Ascending aorta (tissue), 2 donors: ENCODE measurements at places on chromosomes 16 and 17. TPM values are rescaled to one million over a fixed set of nuclear protein-coding genes. Genes with fewer than 3 reads are reported as not detected.

DNA sequence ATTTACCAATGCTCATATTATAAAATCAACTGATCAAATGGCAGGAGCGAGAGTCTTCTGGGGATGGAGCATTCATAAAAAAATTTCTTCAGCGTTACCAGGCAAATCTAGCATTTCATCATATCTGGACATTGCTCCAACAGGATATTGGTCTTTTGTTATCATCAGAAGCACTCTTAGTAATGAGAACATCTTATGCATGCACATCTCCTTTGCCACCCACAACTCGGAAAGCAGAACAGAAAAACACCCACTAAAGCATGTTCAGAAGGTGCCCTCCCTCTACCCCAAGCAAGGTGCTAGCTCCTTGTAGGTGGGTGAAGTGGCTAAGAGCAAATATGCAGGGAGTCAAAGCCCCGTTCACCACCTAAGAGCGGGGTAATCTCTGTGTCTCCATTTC lies 18.9 kb downstream of the ARHGAP17 start:
- no peak overlapping the region for H3K27ac ChIP-seq
- H3K4me3 ChIP-seq = no peak overlapping the region
- peaks cover 60% of the 10 kb centered on the region for H3K4me1 ChIP-seq
- H3K27me3 ChIP-seq = no peaks in the 10 kb centered on the region
- no peak for DNase-seq

DNA sequence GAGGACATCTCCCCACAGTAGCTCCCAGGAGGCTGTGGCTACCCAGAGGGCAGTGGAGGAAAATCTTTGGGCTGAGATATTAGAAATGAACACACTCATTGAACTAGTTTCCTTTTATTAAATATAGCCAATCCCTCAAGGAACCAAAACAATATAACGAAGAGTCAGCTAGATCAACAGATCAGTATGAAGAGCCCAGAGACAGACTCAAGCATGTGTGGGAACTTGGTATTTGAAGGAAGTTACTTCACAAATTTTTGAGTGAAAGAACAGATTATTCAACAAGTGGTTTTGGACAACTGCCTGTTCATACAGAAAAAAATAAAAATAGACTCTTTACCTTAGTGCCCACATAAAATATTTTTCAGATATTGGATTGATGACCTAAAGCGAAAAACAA lies 183.6 kb upstream of the PMFBP1 start:
- no peaks in the 10 kb centered on the region for H3K4me1 ChIP-seq
- no peaks in the 10 kb centered on the region for H3K27me3 ChIP-seq
- H3K4me3 ChIP-seq = no peak overlapping the region
- no peaks in the 10 kb centered on the region for H3K36me3 ChIP-seq

DNA sequence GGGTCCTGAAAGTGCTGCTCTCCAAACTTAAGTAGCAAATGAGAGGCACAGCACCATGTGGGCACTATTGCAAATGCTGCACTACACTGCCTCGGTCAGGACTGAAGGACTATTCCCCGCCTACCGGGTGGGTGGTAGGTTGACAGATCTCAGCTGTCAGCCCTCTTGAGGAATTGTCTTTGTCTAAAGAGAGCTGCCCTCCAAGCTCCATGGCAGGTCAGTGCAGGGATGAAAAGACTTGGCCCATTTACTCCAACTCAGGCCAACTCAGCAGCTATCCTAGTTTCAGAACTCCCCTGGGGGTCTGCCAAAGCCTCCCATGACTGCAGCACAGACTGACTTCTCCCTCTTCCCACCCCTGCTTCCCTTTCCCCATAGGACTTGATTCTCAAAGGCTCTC lies 3.4 kb upstream of the PDZD9 start:
- H3K27me3 ChIP-seq = no peaks in the 10 kb centered on the region
- H3K27ac ChIP-seq = no peak overlapping the region
- H3K4me1 ChIP-seq = peaks cover 7% of the 10 kb centered on the region

- peak; percentile 63 for DNase-seq
- no peak overlapping the region for H3K27ac ChIP-seq
- no peaks in the 10 kb centered on the region for H3K27me3 ChIP-seq
- H3K4me3 ChIP-seq = no peak overlapping the region
These were observed 2.9 kb upstream of the EPX start for GRCh38 chr17:58189436-58190146.

DNA sequence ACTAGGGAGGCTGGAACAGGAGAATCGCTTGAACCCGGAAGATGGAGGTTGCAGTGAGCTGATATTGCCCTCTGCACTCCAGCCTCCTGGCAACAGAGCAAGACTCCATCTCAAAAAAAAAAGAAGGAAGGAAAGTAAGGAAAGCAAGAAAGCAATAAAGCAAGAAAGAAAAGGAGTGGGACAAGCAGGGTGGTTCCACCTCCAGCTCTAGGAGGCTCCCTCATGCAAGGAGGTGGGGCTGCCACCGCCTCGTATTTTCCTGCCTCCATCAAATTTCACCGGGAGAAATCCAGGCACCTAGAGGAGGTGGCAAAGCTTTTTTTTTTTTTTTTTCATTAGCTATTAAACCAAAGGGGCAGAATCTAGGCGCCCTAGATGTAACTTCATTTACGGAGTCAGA lies 1.0 kb downstream of the CYB561 start:
- no peak for DNase-seq
- peaks cover 9% of the 10 kb centered on the region for H3K4me1 ChIP-seq

DNA sequence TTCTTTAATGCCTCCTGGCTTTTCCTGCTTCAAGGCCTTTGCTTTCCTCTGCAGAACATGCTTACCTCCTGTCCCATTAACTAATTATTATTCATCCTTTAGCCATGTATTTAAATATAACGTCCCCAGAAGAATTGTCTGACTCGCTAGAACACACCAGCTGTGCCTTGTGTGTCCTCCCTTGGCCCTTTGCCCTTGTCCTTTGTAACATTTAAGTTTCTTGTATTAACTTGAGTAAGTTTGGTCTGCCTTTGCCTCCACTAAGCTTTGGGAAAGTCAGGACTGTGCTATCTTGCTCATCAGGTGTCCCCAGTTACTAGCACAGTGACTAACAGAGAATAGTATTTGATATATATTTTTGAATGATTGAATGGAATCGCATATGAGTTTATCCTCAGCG lies 29.6 kb upstream of the ABCA9 start:
- H3K4me1 ChIP-seq = no peaks in the 10 kb centered on the region
- H3K27me3 ChIP-seq = no peaks in the 10 kb centered on the region
- H3K36me3 ChIP-seq = no peaks in the 10 kb centered on the region
- no peak overlapping the region for H3K4me3 ChIP-seq

GRCh38 chr16:60727851-60728250 lies 1308.4 kb downstream of the CDH8 start:
- H3K27ac ChIP-seq = no peak overlapping the region
- no peaks in the 10 kb centered on the region for H3K4me1 ChIP-seq
- no peak for DNase-seq
- no peaks in the 10 kb centered on the region for H3K36me3 ChIP-seq
- H3K27me3 ChIP-seq = no peaks in the 10 kb centered on the region

DNA sequence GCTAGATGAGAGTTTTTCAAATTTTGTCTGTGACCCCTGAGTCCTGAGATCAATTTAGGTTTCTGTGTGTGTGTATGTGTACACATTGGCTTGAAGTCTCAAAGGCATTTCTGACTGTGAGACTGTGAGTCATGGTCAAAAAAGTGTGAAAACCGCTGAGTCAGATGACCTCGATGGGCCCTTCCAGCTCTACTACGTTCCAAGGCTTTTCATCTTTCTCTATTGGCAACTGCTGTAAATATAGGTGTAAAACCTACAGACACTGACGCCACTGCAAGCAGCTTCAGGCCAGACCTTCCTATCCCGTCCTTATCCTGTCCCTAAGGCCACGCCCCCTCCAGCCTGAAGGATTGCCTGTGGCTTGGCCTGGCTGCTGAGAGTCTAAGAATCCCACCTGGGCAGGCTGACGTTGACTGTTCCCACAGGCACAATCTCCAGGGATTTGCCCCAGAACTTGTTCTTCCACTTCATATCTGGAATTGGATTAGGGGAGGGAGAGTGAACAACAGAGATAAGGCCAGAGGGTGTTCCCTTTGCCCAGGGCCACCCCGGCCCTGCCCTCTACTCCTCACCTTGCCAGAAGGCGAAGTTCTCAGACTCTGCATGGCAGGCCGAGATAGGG lies 11.3 kb downstream of the OSBPL7 start:
- peak overlapping the region; percentile 68 for H3K27ac ChIP-seq
- H3K36me3 ChIP-seq = peaks cover 28% of the 10 kb centered on the region
- H3K4me3 ChIP-seq = no peak overlapping the region
- H3K27me3 ChIP-seq = no peaks in the 10 kb centered on the region
- no peak for DNase-seq
- peaks cover 3% of the 10 kb centered on the region for H3K4me1 ChIP-seq

DNA sequence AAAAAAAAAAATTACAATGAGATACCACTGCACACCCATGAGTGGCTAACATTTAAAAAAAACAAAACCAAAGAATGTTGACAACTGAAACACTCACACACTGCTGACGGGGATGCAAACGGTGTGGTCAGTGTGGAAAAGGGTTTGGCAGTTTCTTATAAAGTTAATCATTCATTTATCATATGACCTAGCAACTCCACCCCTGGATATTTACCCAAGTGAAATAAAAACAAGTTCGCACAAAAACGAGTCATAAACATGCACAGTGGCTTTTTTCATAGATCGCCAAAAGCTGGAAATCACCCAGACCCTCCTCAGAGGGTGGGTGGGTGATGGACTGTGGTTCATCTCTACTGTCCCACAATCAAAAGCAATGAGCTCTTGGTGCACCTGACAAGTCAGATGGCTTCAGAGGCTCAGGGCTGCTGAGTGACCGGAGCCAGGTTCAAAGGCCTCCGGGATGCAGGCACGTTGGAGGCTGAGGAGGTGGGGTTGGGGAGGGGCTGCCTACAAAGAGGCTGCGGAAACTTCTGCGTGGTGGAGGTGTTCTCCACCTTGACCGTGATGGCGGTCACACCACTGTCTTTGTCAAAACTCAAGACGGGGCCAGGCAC lies 14.2 kb downstream of the RAB40B start:
- no peaks in the 10 kb centered on the region for H3K27me3 ChIP-seq
- H3K36me3 ChIP-seq = no peaks in the 10 kb centered on the region
- H3K4me3 ChIP-seq = no peak overlapping the region
- no peak overlapping the region for H3K27ac ChIP-seq
- no peak for DNase-seq

DNA sequence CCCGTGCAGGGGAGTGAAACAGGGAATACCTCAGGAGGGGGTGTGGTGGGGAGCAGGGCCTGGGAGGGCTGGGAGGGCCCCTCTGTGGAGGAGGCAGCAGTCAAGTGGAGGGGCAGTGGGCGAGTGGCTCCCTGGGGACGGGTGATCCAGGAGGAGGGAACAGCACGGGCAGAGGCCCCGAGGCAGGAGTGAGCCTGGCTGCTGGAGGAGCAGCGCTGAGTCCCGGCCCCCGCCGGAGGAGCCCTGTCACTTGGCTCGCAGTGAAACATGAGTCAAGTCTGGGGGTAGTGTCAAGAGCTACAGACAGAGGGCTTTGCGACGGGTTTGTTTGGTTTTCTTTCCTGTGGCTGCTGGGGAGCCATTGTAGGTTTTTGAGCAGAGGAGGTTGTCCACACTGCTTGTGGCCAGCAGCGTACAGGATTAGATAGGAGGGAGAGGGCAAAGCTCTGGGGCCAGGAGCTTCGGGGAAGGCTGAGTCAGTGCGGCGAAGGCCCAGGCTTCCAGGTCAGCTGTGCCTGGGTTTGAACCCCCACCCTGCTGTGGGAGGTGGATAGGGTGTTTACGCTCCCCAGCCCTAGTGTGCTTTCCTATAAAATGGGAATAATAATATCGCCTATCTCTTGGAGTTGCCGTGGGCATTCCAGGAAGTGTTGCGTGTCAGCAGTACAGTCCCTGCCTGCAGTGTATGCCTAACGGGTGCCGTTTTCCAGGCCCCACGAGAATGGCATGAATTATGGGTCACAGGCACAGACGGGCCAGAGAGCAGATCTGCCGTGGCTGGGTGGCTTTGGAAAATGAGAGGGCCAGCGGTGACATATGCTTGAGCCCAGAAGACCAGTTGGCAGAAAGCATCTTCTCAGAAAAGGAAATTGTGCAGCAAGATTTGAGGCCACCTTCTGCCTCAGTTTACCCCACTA lies 115.9 kb upstream of the CIBAR2 start:
- no peaks in the 10 kb centered on the region for H3K27me3 ChIP-seq
- no peaks in the 10 kb centered on the region for H3K36me3 ChIP-seq
- H3K27ac ChIP-seq = no peak overlapping the region
- DNase-seq = no peak
- H3K4me1 ChIP-seq = peaks cover 3% of the 10 kb centered on the region
- no peak overlapping the region for H3K4me3 ChIP-seq

KIF18B gene
- not detected for total RNA-seq

SIAH1 gene
- 11.3 TPM for total RNA-seq

HP gene
- 137 TPM for total RNA-seq

ADGRG3 gene
- not detected for total RNA-seq

KRT20 gene
- total RNA-seq = not detected

GRAP gene
- total RNA-seq = 1.8 TPM

GRIN2A gene
- total RNA-seq = 7.8 TPM

TRPV3 gene
- 0.11 TPM for total RNA-seq

ZNF594 gene
- 0.21 TPM for total RNA-seq

LDHD gene
- 7.5 TPM for total RNA-seq
